ENCODE measurements at places on chromosomes 16 and 17. TPM values are rescaled to one million over a fixed set of nuclear protein-coding genes. Genes with fewer than 3 reads are reported as not detected.

DNA sequence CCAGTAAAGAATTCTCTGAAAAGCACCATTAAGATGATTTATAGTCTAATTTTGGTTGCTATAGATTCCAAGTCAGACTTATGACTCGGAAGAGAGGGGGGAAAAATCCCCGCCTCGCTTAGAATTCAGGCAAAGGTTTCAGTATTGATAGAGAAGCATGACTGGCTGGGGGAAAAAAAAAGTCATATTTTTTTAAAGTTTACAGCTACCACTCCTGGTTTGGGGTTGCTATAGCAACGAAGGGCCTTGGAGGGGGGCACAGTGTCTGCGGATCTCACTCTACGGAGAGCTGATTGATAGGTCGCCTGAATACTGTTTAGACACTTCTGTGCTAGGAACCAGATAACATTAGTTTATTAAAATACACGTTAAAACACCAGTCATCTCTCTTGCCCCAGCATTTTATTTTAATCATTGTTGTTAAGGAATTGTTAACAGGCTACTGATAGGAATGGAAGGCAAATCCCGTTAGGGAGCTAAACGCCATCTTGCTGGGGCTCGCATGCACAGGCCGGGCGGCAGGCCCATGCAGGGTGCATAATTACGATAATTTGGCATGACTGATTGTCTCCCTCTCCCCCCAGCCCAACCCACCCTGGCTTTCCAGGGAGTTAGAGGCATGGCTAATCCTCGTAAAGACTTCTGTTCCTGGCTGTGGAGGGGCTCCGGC, 380.0 kb upstream of the XYLT1 start:
- no peak for DNase-seq

The NECAB2 gene
- total RNA-seq, result 0.75 TPM

DNA sequence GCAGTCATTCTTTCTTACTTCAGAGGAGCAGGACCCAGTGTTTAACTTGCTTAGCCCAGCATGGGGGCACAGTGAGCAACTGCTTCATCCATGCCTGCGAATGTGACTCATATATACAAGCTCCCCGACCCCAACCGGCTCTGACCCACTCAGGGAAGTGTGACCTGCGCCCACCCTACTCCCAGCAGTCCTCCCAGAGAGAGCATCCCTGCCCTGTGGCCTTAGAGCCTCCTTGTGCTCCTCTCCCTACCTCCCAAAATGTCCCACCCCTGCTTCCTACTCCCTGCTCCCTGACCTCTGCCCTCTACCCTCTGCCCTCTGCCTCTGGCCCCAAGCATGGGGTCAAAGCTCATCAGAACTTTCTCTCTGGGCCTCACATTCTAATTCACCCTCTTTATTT, 46.9 kb upstream of the DLX4 start:
- no peak for DNase-seq

The TEX14 gene
- 0.24 TPM for total RNA-seq

The TPSD1 gene
- total RNA-seq, result not detected

DNA sequence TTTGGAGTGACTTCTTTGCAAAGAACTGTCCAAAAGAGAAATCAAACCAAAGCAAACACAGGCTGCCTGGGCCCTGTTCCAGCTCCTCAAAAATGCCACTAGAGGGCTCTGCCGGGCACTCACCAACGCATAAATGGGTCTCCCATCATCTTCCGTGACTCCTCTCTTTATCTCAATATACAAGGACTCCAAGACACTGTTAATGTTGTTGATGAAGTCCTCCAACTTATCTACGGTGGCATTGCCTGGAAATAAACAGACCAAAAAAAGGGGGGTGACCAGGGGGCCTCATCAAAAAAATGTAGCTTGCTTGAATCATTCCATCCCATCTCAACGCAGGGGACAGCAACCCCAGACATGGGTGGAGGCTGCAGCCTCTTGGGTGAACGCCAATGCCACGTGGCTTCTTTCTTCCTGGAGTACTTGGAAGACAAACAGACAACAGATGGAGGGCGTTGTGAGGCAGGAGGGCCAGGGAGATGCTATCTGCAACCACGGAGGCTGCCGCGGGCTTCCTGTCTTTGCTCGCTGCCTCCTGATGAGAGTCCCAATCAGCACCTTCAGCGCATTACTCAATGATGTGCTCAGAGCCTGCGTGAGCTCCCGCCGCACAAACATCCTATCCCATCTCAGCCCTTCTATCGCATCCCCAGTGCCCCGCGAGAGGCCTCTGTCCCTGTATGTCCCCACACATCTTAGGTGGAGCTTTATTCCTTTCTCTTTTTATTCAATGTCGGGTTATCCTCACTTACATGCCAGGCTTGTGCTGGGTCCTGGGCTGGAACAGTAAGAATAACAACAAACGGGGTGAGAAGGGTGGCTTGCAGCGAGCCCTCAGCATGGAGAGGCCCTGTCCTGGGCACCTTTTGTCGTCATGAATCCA, 32.0 kb downstream of the KDM8 start:
- DNase-seq, result peak; percentile 94
